Activated T-helper 1 cell treated with anti-CD3 and anti-CD28 coated beads, Interleukin-2, amount 50 U/mL, for 16 hours (primary cell): ENCODE measurements at places on chromosomes 7 and 10.

DNA sequence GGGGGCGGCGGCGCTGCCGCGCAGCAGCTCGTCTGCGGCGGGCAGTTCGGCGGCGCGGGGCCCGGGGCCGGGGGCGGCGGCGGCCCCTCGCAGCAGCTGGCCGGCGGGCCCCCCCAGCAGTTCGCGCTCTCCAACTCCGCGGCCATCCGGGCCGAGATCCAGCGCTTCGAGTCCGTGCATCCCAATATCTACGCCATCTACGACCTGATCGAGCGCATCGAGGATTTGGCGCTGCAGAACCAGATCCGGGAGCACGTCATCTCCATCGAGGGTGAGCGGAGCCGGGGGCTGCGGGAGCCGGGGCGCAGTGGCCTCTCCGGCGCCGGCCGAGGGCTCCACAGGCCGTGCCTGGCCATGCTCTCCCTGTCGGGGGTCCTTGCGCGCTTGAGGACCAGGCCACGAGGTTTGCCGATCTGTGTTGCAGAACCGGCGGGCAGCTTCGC lies 548 bp downstream of the AGAP3 start:
- DNase-seq = no peak

DNA sequence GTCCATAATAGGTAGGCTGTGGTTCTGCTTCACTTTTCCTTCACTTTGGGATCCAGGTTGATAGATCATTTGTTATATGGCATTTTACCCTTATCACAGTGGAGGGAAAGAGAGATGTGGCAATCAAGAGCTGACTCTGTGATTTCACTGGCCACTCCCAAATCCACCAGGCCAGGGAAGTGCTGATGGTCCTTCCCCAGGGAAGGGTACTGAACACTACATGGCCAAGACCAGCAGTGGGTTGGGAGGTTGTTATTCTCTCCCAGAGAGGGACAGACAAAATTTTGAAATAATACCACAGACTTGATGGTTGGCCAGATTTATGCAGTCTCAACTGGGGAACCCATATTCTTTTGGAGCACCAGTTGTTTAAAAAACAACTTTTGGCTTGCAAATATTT lies 102.5 kb downstream of the SND1 start:
- no peak for DNase-seq

- no peak for DNase-seq
Measured at GRCh38 chr7:46191776-46192175, 270.7 kb upstream of the IGFBP3 start.

- no peak for DNase-seq
Measured at GRCh38 chr7:16669581-16669980, 23.6 kb downstream of the BZW2 start.

DNA sequence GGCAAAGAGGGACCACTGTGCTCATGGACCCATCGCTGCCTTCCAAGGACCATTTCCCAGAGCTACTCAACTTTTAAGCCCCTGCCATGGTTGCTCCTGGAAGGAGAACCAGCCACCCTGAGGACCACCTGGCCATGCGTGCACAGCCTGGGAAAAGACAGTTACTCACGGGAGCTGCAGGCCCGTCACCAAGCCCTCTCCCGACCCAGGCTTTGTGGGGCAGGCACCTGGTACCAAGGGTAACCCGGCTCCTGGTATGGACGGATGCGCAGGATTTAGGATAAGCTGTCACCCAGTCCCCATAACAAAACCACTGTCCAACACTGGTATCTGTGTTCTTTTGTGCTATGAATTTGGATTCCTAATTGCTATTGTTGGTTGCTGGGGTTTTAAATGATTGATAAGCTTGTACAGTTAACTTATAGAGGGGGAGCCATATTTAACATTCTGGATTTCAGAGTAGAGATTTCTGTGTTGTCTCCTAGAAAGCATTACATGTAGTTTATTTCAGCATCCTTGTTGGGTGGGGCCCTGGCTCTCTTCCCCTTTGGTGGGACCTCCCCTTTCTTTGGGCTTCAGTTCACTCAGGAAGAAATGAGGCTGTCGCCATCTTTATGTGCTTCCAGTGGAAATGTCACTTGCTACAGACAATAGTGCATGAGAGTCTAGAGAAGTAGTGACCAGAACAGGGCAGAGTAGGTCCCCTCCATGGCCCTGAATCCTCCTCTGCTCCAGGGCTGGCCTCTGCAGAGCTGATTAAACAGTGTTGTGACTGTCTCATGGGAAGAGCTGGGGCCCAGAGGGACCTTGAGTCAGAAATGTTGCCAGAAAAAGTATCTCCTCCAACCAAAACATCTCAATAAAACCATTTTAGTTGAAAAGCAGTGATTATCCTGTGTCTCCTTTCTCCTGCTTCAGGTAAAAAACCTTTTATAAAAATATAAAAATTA lies 19.4 kb downstream of the LAT2 start:
- DNase-seq = no peak

GRCh38 chr7:141685285-141686023 lies 16.5 kb downstream of the DENND11 start:
- DNase-seq = no peak

DNA sequence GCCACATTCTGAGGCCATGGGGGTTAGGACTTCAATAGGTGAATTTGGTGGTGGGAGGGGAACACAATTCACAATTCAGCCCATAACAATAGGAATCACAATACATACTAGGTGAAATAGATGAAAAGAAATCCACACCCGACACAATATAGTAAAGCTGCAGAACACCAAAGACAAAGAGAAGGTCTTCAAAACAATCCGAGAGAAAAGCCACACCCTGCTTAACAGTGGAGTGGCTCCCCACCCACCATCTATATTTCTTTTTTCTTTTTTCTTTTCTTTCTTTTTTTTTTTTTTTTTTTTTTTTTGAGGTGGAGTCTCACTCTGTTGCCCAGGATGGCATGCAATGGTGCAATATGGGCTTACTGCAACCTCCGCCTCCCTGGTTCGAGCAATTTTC lies 14.7 kb upstream of the TIAL1 start:
- no peak for DNase-seq

DNA sequence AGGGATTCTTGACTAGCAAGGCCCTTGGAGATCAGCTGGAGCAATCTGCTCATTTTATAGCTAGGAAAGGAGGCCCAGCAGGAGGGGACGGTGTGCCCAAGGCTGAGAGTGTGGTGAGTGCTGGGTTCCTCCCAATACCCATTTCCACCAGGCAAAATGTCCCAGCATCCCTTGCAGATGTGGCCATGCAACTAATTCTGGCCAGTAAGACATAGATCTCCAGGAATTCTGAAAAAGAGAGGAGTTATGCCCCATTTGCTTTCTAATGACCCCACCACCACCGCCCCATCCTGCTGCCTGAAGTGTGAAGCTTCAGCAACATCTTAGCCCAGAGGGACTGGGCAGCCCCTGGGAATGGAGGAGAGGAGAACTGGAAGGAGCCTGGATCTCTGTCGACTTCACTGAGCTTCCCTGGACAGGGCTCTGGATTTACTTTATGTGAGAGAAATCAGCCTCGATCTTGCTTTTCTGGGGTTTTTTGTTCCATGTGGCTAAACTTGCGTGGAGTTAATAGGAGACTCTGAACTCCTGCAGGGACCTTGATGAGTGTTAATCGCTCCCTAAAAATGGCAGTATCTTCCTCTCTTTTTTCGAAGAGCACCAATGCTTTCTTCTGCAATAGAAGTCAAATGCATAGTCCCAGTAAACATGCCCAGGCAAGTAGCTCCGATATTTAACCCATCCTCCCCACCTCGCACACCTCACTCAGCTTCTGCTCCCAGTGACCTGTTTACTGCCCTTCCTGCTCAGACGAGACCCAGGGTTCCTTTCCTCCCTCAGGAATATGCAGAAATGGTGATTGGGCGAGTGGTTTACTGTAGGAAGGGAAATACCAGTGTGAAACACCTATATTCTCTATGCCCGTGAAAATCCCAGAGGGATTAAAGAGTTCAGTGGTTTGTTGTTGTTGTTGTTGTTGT lies 127.5 kb upstream of the GPR26 start:
- no peak for DNase-seq

DNA sequence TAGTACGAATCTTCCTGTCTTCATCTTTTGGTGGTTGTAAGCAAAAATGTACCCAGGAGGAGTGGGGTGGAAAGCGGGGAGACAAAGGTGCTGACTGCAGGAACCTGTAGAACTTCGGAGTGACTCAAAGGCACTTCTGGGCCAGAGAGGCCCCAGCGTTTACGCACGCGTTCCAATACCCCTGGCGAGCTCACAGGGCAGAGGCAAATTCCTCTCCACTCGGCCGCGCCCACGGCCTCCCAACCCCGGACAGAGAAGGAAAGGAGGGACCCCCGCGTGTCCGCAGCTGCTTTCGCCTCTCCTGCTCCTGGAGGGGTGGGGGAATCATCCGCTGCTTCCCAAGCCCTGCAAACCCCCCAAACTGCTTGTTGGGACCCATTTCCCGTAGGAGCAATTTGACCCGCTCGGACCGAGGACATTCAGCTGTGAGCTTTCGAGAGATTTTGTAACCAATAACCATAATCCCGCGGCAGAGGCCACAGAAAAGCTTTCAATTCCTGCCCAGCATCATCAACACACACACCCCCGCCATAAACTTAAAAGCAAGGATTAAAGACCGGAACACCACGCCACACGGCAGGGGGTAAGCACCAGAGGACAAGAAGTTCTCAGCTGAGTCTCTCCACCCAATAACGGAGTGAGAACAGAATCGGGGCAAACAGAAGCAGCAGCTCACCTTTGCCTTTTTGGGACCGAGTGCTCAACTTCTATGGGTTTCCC lies 2.3 kb downstream of the IGF2BP3 start:
- no peak for DNase-seq

- DNase-seq = no peak
Measured at GRCh38 chr7:132256721-132257212, 319.5 kb downstream of the PLXNA4 start.

GRCh38 chr7:157996359-157997079 lies 591.1 kb downstream of the PTPRN2 start:
- DNase-seq = no peak

DNA sequence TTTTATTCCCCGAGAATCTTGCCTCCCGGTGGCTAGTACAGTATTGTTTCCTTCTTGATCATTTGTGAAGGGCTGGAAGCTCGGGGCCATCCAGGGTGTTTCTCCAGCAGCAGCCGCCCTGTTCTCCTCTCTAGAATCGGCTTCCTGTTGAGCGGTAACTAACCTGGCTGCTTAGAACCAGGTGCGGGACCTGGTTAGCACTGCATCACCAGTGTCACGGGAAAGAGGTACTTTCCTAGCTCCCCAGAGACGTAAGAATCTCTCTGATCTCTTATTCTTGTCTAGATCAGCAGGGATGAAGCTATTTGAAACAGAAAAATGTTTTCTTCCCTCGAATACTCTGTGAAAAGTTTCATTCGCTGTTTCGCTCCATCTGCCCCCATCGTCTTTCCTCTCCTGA lies 239.2 kb downstream of the CELF2 start:
- no peak for DNase-seq

DNA sequence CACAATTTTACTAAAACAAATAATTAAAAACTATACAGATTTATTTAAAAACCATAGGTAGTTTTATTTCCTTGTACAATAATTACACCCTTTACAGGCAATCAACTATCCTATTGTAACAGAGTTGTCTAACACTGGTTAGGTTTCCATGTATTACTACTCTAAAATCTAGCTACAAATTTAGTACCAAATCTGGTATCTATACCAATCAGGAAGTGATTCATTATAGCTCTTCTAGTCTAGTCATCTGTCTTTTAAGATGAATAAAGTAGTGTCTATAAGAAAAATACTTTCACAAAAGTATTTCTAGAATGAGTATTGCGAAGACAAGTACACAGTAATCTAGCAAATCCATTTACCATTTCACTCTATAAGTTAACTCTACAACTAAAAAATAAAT lies 16.9 kb downstream of the ZNF800 start:
- no peak for DNase-seq

DNA sequence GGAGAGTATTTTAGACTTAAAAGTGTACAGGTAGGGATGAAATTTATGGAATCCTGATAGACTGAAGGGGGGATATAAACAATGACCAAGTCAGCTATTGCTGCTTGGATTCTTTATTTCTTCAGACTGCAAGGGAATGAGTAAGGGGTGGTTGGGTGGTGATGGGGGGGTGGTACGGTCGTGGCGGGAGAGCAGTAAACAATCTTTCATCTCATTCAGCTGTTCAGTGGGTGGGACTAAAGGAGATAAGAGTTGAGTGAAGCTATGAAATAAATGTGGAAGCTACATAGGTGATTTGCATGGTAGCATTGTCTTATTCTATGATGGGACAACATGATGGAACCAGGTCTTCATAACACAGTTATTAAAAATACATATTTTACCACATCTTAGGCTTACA lies 1.8 kb downstream of the SEPTIN7 start:
- no peak for DNase-seq

DNA sequence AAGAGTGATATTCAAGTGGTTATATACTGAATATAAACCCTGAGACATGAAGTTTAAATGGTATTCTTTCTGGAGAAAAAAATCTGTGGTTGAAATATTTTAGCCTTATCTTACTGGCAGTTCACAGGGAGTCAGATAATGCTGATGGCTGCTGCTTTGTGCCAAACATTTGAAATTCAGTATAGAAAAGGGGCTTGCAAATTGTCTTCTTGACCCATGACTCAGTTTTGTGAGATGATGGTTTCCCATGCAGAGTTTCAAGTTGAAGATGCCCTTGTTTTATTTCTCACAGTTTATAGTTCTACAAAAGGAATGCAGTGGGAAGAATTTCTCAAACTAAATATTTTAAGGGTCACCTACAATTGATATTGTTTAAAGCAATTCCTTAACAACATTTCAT lies 251.1 kb upstream of the MEOX2 start:
- no peak for DNase-seq

GRCh38 chr10:113948048-113948447 lies 93.6 kb downstream of the NHLRC2 start:
- DNase-seq = no peak

GRCh38 chr7:32779167-32779566 lies 112.4 kb downstream of the KBTBD2 start:
- DNase-seq = no peak

- no peak for DNase-seq
Measured at GRCh38 chr7:129924602-129925001, 28.2 kb downstream of the UBE2H start.

DNA sequence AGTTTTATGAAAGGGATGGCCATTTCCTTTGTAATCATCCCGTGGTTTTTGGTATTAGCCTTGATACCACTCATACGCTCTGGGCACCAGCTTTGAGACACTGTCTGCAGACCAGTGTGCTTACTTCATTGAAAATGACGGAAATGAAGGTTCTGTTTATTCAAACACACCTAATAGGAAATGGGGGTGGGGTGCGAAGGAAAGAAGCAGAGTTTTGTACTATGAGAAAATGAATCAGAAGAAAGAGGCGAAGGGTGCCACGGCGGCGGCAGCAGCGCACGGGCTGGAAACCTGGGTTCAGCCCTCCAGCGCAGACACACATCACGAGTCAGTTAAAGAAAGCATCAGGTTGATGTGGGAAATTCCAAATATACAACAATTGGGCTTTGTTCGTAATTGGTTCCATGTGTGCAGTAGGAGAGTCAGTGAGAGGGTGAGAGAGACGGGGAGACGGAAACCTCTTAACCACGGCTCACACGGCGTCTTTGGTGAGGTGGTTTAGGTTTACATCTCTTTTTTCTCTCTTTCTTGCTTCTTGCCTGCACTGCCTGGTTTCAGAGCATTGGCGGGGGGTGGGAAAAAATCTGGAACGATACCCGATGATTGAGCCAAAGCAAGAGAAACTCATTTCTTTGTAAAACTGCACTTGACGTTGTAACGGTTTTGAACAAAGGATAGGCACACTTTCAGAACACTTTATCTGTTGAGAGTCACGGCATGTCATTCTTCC lies 321.2 kb downstream of the FRMD4A start:
- peak; percentile 42 for DNase-seq
